ENCODE measurements at places on chromosomes 4 and X.

GRCh38 chr4:163085085-163085484 is 81.6 kb downstream of the NAF1 start:
- no peak for DNase-seq

DNA sequence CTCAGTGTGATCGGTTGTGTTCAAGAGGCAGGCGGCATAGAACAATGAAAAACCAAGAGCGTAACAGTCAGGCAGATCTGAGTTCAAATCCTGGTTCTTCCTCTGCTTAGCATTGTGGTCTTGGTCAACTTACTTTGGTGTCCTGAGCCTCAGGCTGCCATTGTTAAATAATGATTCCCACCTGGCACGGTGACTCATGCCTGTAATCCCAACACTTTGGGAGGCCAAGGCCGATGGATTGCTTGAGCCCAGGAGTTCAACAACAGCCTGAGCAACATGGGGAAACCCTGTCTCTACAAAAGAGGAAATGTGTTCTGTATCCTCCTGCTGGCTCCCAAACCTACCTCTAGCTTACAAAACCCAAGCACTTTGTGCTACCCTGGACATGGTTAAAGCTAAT is 129.0 kb upstream of the STX18 start:
- DNase-seq: no peak

DNA sequence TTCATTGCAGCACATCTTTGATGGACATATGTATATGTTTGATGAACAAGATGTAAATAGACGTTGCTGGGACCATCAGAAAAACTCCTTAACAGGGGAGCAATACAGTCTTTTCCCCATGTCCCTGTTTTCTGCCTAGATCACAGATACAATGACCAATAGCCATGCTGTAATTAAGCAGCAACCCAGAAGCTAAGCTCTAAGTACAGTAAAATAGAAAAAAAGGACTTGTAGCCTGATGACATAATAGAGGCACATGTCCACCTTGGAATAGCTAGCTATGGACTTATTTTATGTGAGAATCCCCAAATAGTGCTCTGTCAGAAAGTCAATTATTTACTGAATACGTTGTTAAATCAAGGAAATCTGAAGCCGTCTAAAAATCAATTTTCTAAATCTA is 14.9 kb downstream of the FAM13A start:
- DNase-seq: no peak

GRCh38 chr4:86939729-86940575 is 5.1 kb downstream of the AFF1 start:
- no peak for DNase-seq

DNA sequence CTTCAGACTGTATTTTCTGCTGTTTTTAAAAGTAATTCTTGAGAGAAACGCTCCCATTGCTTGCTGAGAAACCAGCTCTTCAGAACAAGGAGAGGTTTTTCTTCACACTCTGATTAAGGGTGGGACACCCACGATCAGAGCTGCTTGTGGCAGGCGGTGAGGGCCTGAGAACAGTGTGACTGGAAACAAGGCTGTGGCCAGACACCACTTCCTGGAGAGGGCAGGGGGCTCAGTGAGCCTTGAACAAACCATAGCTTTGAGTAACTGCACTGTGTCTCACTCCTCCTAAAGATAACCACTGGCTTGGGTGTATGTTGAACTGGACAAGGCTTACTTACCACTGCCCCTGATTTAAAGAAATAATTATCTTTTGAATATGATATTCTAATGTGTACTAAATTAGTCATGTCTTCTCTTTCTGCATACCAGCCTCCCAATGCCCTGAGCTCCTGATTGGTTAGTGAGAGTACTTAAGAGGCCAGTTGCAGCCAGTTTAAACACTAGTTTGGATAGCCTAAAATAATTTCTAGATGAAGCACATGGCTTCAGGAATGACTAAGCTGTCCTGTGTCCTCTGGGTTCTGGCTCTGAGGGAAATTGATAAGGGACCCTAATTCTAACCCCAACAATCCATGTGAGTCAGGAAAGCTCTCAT is 3.7 kb upstream of the GPR82 start:
- DNase-seq: peak; percentile 17

DNA sequence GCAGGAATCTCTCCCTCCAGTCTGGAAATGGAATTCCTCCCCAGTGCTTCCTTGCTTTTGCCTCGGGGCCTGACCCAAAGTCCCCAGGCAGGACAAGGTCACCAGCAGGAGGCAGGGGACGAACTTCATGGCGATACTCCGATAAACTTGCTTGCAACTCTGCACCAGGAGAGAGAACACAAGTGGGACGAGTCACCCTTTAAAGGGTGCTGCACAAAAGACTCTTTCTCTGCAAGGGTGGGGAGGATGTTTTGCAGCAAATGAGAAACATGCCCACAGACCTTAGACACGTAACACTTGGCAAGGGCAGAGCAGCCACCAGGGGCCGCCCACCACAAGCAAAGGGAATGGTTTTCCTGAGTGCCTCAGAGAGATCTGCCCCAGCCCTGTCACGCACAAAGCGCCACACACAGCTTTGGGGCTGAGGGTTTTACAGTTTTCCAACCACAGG is at the start of gene FGFBP2:
Gene FGFBP2 (minus strand): TSS at position 175 of the 451 bp plus-strand sequence. CDS start 46 bp downstream, at position 129.
- peak; percentile 42 for DNase-seq

DNA sequence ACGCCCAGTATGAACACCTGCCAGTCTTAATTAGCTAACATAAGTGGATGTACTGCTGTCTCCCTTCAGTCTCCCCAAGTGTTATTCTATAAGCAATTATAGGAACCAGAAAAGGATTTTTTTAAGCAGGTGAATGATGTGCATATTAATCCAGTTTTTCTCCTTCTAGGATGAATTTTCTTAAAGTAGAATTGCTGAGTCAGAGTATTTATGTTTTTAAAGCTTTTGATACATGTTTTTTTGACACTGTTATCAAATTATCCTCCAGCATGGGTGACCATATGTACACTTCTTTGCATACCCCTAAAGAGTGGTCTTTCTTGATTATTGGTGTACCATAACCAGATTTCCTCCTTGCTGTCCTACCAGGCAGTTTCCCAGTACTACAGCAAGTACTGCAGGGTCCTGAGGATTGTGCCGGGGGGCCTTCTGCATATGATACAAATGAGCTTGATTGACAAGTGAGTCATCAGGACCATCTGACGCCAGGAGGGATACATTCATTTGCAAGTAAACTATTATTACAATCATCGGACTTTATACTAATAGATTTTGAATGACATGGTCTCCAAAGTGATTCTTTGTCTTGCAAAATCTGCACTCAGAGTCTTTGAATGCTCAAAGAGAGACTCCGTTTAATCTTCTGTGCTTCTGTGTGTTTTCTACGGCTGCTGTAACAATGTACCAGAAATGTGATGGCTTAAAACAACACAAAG is 10.7 kb upstream of the PCYT1B start:
- DNase-seq: no peak

GRCh38 chrX:72465889-72466288 is 106.8 kb downstream of the HDAC8 start:
- DNase-seq: no peak

DNA sequence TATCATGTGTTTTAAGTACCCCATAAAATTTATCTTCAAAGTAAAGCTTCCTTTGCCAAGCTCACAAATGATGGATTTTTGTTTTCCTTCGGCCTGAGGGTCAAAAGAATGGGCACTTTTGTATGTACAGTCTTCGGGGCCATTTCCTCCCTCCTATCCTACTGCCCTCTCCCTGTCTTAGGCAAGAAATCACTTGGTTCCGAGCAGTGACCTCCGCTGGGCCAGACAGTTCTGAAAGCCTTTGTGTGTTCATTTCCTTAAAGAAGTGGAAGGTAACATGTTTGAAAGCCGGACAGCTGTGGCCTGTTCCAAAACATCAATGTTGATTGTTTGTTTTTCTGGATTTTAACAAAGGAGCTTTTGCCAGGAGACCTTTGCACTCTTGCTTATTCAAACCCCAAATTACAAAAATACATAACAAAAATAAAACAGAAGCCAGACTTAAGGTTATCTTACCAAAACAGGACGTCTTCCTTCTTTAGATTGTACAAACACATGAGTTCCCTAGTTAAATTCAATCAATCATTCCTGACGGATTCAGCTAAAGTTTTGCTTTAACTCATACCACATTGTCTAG is 110.6 kb upstream of the LIMCH1 start:
- DNase-seq: no peak

GRCh38 chr4:103754844-103755243 is 35.1 kb upstream of the TACR3 start:
- no peak for DNase-seq

- no peak for DNase-seq
These were observed 444.7 kb upstream of the RPS6KA3 start for GRCh38 chrX:20711366-20711765.

- DNase-seq: no peak
These were observed 58.3 kb downstream of the GRID2 start for GRCh38 chr4:92362028-92362427.

GRCh38 chrX:10636337-10636736 is 16.0 kb upstream of the MID1 start:
- DNase-seq: no peak

DNA sequence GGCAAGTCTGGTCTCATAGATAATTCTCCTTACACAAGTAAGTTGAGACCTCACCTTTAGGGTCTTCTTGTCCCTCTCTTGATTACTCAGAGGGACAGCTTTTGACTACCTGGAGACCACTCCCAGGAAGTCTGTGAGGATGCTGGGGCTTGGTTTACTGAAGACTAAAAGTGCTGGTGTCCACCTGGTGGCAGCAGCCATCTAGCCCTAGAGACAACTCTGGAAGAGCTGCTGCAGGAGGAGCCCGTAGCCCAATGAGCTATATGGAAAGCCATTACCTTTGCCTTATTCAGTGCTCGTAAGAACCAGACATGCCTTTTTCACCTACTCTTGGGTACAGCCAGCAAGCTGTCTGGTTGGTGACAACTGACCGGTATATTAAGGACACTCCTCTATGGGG is 7.3 kb downstream of the FGFBP2 start:
- no peak for DNase-seq

DNA sequence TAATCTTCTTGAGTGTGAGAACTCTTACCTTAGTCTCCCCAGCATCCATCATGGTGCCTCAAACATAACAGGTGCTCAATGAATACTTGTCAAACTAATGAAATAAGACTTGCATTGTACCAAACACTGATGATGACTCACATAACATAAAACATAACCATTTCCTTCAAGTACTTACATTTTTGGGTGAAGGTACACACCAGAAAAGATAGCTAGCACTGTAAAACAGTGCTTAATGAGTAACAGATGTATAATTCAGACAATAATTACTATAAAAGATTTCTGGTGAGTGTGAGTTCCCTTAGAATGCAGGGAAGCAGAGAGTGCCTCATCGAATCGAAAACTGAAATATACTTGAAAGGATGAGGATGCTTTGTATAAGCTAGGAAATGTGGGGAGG is 70.1 kb upstream of the HCCS start:
- DNase-seq: no peak

DNA sequence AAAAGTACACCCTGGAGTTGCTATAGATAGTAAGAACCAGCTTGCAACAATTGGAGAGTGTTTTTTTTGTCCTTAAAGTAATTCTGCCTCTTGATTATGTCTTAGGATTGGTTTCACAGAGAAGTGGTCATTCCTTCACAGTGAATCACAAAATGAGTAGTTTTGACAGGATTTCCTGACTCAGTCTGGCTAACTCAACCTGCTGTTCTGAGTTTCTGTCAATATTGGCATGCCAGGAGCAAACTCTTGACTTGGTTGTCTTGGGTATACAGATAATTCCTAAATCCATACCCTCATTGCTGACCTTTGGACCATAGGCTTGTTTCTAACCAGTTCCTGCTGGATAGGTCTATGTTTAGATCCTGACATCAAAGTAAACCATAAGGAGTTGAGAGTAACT is 9.4 kb downstream of the FHIP1A start:
- DNase-seq: no peak

GRCh38 chrX:107596651-107597050 is 31.7 kb upstream of the PRPS1 start:
- no peak for DNase-seq

DNA sequence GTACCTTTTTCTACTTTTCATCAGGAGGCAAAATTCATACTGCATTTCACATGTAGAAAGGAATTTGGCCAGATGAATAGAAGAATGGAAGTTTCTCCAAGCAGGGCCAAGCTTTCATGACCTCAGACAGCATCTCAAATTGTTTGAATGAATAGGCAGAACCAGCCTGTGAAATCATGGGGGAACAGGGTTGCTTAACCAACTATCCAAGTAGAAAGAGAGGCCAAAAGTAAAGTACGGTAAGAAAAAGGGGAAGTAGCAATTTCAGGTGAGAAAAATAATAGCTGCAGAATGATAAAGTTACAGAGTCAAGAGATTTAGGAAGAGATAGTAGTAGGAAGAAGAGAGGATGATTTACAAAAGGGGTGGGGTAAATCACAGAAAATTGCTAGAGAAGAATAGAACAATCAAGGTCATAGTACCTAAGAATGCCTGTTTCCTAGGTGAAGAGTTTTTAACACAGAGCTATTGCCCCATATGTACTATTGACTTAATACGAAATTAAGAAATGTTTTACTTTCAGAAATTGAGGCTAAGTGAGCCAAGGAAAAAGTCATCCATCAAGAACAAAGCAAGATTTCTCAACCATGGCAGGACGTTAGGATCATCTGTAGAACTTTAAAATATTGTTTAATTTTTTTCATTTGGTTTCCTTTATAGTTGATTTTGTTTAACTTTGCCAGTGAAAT is 177.1 kb upstream of the TET2 start:
- no peak for DNase-seq

DNA sequence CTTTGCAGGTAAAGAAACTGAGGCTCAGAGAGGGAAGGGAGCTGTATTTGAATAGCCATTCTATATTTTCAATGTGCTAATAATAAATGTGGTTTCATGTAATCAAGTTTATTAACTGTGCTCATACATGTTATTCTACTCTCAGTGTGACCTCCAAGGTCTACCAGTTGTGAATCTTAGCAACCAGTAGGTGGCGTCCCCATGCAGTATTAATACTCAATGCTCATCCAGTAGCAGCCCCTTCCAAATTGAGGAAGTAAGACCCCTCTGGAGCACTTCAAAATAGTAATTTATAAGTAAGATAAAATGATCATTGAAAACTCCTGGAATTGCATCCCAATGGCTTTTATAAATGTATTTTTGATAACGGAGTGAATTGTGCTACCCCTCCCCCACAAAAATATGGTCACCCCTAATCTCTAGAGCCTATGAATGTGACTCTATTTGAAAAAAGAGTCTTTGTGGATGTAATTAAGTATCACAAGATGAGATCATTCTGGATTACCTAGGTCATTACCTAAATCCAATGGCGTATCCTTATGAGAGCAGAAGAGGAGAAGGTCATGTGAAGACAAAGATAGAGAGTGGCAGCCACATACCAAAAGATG is 20.4 kb upstream of the SEPSECS start:
- DNase-seq: no peak

DNA sequence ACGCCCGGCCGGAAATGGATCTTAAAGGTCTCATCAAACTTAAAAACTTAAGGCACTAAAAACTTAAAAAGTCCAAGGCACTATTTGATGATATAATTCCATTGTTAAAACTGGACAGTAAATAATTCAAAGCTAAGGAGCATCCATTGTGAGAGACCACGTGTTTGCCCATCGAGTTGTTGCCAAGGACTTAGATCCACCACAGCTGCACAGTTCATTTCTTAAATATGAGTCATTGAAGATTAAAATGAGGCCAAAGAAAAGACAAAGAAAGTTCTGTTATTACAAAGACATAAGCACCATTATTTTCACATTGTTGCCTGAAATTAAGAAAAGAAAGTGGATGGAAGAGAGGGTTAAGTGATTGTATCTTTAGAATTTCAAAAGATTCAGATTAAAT is 411.5 kb upstream of the FTHL17 start:
- DNase-seq: no peak

- no peak for DNase-seq
These were observed 14.0 kb upstream of the ZCCHC18 start for GRCh38 chrX:104098151-104098808.

Data from stimulated activated CD8-positive, alpha-beta memory T cell treated with anti-CD3 and anti-CD28 coated beads, Interleukin-2, amount 100 ng/mL, for 1 hour (primary cell).